Activated naive CD4-positive, alpha-beta T cell treated with anti-CD3 and anti-CD28 coated beads, Interleukin-2, amount 50 U/mL, for 72 hours (primary cell): ENCODE measurements at places on chromosomes 2 and 18.

GRCh38 chr2:214648520-214648919 lies 161.0 kb downstream of the BARD1 start:
- DNase-seq = no peak

DNA sequence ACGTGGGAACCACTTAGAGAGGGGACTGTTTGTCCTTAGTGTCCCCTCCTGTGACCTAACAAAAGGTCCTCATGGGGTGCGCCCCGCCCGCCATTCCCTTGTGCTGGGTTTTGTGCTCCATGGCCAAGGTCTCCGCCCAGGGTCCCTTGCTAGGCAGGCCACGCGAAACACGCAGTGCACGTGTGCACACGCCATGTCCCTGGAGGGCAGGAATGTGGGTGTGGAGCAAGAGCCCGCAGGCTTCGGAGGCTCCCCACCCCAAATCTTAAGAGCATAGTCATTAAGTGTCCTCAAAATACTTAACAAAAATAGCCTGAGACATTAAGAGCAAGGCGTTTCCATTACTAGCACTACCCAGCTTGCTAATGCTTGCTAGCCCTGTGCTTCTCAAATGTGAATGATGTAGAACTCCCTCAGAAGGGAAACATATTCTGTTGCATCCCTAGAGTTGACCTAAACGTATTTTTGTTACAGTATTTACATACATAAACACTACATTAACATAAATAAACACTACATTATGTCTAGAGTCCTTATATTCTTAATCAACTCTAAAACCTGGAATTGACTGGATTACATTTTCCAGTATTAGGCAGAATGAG lies 117.6 kb upstream of the APCDD1 start:
- DNase-seq = no peak

GRCh38 chr18:37420315-37420880 lies 145.2 kb downstream of the CELF4 start:
- no peak for DNase-seq

GRCh38 chr2:10521356-10522169 lies 73.4 kb upstream of the ODC1 start:
- no peak for DNase-seq

- DNase-seq = no peak
Observed at GRCh38 chr2:67666386-67667053, 269.4 kb downstream of the ETAA1 start.

DNA sequence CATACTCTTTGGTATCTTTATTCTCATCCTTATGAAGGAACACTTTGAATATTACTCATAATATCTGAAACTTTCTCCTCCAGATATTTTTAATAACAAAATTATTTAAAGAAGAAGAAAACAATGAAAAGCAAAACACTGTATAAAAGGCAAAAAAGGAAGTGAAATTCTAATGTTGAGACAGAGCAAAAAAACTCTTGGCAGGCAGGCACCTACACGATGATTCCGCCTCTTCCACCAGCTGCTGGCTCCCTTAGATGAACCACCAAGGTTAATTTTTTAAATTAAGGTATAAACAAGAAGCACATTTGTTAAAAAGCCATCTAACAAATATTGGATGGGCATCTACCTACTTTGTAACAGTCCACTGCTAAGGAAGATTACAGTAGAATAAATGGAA lies 434.7 kb downstream of the EPHA4 start:
- DNase-seq = no peak

GRCh38 chr18:78875778-78876650 lies 103.6 kb upstream of the SALL3 start:
- DNase-seq = no peak

DNA sequence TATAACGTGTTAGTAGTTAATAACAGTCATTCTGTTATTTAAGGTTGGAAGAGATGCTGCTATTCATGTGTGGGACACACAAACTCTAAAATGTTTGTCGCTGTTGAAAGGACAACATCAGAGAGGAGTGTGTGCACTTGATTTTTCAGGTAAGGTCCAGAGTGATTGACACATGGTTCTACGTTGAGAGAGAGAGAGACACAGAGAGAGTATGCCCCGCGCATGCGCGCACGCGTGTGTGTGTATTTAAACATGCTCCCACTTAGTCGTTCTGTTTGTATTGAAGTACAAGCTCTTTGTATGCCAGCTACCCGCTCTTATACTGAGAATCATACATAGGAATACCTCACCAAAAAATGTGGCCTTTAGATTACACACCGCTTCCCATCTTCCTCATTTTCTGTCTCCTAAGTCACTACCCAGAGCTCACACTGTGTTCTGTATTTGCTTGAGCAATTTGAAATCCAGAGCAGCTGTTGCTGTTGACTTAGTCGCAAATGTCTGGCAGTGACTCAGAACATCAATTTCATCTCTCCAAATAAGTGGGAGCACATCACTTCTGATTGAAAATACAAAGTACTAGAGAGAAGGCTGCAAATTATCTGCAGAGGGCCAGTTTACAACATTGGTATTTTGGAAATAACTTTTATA lies 148.1 kb downstream of the EML6 start:
- no peak for DNase-seq

GRCh38 chr18:887716-888115 lies 17.0 kb upstream of the ADCYAP1 start:
- no peak for DNase-seq

DNA sequence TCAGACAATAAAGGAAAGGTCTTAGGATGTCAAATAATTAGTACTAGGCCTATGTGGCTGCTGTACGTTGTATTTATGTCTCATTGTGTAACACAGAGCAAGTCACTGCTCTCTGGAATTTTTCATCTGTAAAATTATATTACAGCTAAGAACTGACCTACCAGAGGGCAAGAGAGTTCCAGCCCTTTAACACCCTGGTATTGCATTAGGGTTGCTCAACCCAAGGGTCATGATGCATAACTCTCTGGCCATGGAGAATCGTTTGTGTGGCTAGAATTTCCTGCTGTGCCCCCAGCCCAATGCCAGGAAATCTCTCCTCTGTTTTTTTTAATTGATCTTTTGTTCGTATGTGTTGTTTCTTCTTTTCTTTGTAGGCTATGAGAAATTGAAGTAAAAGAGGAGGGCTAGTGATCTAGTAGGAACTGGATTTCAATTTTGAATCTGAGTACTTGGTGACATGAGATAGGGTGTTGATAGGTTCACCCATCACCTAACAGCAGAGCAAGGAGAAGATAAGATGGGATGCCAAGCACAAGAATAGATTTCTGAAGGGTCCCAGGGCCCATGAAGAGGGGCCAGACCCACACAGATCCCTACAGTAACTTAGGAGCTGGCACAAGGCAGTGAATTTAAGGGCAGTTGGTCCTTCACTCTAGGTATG lies 571.2 kb upstream of the TNP1 start:
- no peak for DNase-seq

DNA sequence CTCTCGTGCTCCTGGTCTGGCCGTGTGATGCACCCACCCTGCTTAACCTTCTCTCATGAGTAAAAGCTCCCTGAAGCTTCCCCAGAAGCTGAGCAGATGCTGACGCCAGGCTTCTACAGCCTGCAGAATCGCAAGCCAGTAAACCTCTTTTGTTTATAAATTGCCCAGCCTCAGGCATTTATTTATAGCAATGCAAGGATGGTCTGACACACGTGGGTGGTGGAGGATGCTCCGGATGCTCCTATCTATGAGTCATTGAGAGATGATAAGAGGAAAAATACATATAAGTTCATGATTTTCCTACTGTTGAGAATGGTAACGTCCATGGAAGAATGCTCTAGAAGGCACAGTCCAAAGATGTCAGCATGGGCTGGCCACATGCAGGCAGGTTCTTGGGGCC lies 8.6 kb upstream of the ST6GAL2 start:
- DNase-seq = no peak

DNA sequence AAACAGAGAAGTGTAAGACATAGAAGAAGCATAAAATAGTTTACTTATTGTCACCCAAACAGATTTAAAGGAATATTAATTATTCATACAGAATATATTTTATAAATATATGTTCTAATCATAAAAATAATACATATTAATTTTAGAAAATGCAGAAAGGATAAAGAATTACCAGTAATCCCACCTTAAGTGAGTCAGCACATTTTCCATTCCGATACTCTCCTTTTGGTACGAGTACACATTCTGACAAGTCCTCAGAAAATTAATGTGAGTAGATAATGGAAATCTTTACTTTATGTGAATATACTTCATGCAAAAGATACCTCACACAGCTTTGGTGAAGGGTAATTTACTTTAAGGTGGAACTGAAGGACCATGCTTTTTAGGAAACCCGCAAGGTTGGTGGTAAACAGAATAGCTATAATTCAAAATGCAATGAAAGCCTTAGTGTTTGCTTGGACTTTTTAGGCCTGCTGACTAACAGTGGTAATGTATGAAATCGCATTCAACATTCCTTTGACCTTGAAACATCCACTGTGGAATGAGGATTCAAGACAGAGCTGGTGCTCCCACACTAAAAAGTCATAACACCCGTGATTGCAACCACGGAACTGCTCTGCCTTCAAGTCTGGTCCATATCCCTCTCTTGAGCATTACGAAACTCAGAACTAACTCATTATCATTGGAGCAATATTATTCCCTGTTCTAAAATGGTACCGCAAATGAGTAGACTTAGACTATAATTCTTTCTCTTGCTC lies 28.1 kb upstream of the HTR2B start:
- no peak for DNase-seq

DNA sequence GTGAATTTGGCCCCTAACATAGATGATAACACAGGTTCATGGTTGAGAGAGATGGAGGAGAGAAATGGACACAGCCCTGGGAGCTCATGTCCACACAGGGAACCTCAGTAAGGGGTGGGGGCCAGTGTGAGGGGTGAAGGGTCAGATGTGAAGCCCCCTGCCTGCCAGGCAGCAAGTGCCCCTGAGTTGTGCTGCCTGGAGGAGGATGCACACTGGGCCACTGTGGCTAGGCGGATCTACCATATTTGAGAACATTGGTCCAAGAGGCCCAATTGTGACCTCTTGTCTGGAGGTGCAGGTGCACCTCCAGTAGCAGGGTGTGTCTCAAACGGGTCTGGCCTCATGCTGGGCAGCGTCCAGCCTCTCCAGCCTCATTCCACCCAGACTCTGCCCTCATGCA lies 99.6 kb upstream of the SNTG2 start:
- no peak for DNase-seq

DNA sequence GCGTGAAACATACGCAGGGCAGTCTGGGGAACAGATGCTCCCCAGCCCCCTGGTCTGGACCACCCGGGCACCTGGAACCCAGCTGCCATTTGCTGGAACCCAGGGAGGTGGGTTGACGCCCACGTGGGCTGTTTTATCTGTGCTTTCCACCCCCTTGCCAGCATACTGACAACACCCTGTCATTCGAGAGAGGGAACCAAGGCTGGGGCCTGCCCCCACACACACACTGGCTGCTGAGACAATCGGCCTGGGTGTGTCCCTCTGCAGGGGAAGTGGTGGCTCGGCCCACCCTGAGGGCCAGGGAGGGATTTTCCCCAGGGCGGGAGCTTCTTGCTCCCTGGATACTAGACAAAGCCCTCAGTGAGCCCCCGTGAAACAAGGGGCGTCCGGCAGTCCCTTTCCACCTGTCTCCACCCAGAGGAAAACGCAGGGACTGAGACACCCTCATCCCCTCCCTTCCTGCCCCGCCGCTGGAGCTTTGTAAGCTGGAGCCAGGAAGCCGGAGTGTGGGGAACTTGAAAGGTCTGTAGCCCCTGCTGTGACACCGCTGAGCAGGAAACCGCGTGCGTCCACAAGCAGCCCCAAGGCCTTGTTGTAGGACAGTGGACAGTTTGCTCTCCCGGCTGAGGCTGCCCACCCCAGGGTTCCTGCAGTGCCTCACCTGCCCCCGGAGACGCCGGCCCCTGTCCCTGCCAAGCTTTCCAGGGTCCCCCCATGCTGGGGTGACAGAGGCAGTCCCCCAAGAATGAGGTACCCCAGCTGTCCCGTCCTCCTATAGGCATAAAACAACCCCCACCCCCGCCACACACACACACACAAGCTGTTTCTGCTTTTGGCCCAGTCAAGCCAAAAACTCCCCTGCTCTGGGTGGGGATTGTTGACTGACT lies 14.1 kb upstream of the KLF11 start:
- DNase-seq = peak; percentile 31

GRCh38 chr2:128154225-128154624 lies 63.2 kb downstream of the UGGT1 start:
- no peak for DNase-seq

DNA sequence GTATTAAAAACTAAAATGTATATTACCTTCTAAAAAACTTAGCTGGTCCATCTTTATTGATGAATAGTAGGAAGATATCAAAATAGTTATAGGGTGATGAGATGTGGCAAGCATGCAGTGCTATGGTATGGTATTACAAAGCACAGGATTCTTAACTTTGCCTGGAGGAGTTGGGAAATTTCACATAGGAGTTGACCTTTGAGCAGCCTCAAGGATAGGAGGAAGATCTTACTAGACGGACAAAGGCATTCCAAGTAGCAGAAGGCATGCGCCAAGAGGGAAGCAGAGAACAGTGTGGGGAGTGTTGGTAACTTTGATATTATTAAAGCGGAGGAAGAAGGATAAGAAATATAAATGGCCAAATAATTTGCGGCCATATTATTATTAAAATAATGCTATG lies 60.0 kb downstream of the TTC21B start:
- DNase-seq = no peak

DNA sequence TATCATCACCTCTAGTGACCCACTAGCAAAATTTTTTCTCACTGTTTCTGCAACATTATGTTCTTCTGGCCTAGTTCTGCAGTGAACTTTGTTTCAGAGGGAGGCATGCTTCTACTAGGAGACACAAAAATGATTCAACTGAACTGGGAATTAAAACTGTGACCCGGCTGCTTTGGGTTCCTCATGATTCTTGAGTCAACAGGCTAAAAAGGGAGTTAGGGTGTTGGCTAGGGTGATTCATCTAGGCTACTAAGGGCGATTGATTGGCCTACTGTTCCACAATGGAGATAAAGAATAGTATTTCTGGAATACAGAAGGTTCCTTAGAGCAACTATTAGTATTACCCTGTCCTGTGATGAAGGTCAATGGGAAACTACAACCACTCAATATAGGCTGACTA lies 179.5 kb downstream of the PPP1R1C start:
- DNase-seq = no peak

GRCh38 chr18:10169064-10169562 lies 255.3 kb downstream of the VAPA start:
- no peak for DNase-seq

- no peak for DNase-seq
Observed at GRCh38 chr18:34767601-34768027, 57.5 kb downstream of the DTNA start.

DNA sequence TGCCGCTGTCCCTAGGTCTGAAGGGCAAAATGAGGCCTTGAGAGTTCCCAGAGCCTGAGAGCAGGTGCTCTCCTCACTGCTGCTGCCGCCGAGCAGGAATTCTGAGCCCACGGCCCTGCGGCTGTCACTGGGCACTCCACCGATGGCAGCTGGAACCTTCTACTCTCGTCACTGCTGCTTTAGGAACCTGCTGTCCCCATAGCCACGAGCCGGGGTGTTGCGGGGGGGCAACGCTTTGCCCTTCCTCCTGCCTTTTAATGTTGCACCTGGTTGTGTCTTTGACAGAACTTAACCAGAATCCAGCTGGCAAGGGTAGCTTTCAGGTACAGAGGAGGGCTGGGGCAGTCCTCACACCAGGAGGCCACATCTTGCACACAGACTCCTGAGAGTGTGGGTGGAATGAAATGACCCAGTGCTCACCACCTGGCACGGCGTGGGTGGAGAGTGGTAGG lies 32.3 kb downstream of the NCK2 start:
- no peak for DNase-seq
